ENCODE measurements at places on chromosomes 16 and 17.

- no peak for DNase-seq
Measured at GRCh38 chr17:78599419-78599818, 22.2 kb upstream of the DNAH17 start.

GRCh38 chr16:80931801-80932707 is 74.6 kb downstream of the CMC2 start:
- peak; percentile 91 for DNase-seq

DNA sequence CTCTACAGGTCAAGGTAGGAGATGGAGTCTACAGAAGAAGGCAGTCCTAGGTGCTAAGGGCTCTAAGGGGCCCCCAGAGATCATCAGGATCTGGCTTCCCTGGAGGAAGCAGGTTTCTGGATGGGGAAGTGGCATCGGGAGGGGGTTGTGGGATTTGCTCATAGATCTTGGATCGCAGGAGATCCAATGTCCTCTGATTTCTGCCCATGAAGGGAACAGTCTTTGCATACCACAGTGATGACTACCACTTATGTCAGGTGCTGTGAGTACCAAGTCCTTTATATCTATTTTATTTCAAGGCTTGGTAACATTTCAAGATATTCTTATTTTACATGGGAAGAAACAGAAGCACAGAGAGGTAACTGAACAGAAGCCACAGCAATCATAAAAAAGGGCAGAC is 164.0 kb downstream of the RGS9 start:
- no peak for DNase-seq

DNA sequence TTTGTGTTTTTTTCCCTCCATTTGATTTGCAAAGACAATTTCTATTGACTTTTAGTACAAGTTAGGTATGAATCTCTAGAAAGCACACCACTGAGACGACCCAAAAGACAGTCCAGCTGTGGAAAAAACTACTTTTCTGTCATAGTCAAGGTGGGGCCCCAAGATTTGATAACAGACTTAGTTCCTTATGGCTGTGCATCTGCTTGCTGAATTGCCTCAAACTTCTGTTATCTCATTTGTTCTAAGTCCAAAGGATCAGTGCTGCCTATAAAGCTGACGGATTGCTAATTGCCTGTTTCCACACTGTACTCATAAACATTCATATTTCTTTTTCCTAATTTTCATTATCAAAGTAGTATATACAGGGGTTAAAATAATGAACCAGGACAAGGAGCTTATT is 180.8 kb downstream of the SPECC1 start:
- no peak for DNase-seq

DNA sequence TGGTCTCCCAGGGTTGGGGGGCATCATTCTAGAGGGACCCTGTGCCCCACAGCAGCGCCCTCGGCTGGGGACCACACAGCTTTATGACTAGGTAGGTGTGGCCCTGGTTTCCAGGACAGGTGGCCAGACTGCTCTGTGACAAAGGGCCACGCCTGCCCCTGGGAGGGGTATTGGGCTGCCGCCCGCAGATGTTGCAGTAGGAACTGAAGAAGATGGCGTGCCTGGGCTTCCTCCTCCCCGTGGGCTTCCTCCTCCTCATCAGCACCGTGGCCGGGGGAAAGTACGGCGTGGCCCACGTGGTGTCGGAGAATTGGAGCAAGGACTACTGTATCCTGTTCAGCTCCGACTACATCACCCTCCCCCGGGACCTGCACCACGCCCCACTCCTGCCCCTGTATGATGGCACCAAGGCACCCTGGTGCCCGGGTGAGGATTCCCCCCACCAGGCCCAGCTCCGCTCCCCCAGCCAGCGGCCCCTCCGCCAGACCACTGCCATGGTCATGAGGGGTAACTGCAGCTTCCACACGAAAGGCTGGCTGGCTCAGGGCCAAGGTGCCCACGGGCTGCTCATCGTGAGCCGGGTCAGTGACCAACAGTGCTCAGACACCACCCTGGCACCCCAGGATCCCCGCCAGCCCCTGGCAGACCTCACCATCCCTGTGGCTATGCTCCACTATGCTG is at the start of gene SPPL2C:
Gene SPPL2C (plus strand): TSS at position 187 of the 681 bp plus-strand sequence. CDS start 26 bp downstream, at position 213.
- DNase-seq = no peak

Measured in right hindlimb (tissue), 1 donor.